LHCN-M2 (cell line): ENCODE measurements at places on chromosomes 13 and 19.

DNA sequence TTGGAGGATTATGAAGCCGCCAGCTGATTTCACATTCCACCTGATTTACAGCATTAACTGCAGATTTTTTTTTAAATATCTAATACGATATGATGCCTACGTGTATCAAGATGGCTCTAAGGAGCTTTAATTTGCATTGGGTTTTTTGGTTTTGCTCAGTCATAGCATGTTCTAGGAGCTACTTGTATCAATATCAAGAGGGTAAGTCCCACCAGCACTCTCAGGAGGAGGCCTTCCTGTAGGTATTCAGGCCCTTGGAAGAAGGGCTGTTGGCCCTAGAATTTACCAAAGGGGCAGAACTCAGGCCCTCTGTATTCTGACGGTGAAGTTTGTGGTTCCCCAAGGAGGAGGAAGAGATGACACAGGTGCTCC lies 97.2 kb upstream of the IPO5 start:
- no peak for DNase-seq

DNA sequence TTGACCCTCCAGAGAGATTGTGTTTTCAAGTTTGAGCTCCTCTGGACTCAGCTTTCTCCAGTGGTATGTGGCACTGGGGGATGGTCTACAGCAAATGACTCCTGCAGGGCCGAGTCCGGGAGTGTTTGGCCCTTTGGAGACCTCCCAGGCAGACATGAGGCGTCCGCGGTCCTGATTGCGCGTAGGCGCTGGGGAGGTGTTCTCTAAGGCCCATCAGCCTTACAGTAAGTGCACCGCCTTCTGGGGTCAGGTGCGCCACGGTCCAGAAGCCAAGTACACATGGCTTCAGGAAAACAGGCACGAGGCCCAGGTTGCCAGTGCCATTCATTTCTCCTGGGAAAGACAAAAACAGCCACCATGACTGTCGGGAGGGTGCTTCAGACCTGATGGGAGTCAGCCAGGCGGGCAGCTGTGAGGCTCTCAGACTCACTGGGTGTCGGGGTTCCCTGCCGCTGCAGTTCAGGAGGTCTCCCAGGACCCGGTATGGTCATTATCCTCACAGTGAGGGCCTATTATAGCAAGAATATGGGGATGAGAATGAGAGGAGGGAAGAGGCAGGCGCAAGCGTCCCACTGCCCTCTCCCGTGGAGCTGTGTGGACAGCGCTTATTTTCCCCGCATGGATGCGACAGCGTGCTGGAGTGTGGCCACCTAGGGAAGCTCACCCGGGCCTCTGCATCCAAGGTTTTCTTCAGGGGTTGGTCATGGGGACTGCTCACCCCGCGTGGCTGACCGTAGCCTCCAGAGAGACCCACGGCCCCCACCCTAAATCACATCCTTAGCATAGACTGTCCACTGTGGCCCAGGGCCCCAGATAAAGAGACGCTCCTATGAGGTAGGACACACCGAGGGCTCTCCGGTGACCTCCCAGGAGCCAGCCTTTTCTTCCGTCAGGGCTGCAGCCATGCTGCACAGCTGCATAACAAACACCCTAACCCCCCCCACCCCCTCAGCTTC lies 21.8 kb downstream of the CCDC8 start:
- DNase-seq: no peak

DNA sequence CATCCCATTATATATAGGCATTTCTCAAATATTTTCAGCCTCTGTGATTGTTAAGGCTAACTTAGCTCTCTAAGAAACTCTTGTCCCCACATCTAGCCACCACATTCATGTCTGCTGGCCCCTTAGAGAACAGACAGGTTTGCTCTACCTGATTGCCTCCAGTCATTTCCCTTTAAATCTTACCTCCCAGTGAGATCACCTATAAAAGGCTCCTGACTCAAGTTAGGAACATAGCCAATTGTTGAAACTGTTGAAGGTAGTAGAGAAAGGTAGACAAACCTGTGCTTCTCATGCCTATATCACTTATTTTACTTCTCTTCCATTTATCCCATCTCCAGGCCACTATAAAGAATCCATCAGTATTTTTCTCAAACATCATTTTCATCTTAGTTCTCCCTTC lies 771.4 kb downstream of the DIAPH3 start:
- no peak for DNase-seq

GRCh38 chr13:104715111-104715510 lies 1648.9 kb upstream of the SLC10A2 start:
- DNase-seq: no peak

- no peak for DNase-seq
These were observed 281.6 kb downstream of the DNAJC15 start for GRCh38 chr13:43304945-43305344.

- DNase-seq: peak; percentile 37
These were observed 8.4 kb downstream of the F2RL3 start for GRCh38 chr19:16897029-16897855.

DNA sequence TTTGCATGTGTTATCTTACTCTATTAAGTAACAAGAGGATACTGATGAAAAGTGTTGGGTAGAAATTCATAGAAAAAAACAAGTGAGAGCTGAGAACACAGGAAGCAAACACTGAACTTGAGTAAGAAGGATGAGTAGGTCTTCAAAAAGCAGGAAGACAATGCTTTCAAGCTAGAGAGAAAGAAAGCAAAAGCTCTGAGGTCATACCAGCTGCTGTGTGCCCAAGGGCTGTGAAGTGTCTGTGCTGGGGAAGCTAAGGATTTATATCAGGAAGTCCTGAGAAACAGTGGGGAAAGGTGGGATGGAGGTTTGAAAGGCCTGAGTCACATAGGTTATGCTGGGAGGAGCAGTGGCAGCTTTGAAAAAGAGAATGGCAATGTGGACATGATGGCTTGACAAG lies 145.5 kb upstream of the MAB21L1 start:
- peak; percentile 7 for DNase-seq

- no peak for DNase-seq
These were observed 367.9 kb downstream of the SLC7A1 start for GRCh38 chr13:29227576-29227975.

- DNase-seq: no peak
These were observed 55.7 kb upstream of the PTPRS start for GRCh38 chr19:5396096-5396939.

GRCh38 chr13:109145631-109146030 lies 516.2 kb downstream of the MYO16 start:
- peak; percentile 74 for DNase-seq

DNA sequence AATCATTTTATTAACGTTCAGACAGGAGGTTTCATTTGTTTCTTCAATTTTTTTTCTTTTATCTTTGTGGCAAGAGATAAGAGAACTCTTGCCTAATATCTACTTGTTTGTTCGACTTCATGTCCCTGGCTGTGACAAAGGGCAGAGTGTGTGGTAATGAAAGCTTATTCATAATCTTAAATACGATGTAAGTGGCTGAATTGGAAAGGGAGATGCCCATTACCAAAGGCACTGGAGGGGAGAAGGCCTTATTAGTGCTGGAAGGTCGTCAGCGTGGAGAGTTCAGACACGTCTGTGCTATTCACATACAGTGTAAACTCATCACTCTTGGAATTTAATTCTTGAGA lies 54.0 kb downstream of the RFC3 start:
- no peak for DNase-seq

DNA sequence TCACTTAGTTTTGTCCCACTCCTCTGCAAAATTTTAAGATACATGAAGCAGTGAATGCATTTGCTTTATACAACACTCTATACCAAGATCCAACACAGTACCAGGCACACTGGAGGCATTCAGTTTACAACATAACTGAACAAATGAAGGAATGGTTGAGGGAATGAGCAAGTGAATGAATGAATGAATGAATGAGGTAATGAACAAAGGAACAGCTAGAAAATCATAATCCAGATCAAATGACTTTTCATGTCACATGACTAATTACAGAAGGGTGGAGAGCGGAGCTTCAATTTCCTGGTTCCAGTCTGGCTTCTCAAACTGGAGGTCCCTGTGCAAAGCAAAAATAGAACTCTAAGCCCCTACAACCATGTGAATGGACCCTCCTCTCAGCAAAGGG lies 16.7 kb downstream of the TBC1D4 start:
- DNase-seq: no peak

DNA sequence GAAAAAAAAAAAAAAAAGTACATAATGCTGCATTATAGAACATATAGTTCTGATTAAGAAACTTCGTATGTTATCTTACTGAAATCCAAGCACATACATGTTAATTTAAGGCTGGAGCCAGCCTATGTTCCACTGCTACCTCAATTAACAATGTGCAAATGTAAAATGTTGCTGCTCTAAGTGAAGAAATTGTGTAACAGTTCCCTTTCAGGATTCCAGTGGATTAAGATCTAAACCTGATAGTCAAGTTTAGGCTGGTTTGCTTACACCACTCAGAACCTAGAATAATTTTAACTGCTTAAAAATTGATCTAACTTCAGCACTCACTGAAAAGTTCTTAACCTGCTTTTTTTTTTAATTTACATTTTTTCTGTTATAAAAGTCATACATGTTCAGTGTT lies 4.2 kb downstream of the VPS36 start:
- no peak for DNase-seq

- DNase-seq: no peak
These were observed 105.7 kb downstream of the KCTD15 start for GRCh38 chr19:33902395-33902794.

DNA sequence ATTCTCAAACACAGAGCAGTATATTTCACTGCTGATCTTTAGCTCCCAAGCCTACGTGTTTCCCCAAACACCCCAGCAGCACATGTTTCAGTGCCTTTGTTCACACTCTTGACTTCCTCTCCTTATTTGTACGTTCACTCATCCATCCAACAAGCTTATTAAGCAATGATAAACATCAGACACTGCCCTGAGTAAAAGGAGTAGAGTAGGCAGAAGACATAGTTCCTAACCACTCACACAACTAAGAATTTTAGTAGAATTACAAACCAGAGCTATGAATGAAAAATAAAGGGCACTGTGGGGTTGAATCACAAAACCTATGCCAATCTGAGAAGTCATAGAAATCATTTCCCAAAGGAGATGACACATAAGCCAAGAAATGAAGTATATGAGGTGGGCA lies 213.5 kb downstream of the DIAPH3 start:
- DNase-seq: peak; percentile 73

GRCh38 chr13:84645196-84646012 lies 763.1 kb upstream of the SLITRK1 start:
- DNase-seq: peak; percentile 46
